Activated T-cell treated with anti-CD3 and anti-CD28 coated beads for 1 hour (primary cell): ENCODE measurements at places on chromosomes 5 and 9.
A peak's percentile ranks its signal among the peaks of the same experiment; 100 is the strongest.

GRCh38 chr5:88688984-88689667, 193.9 kb downstream of the MEF2C start:
- DNase-seq: no peak

DNA sequence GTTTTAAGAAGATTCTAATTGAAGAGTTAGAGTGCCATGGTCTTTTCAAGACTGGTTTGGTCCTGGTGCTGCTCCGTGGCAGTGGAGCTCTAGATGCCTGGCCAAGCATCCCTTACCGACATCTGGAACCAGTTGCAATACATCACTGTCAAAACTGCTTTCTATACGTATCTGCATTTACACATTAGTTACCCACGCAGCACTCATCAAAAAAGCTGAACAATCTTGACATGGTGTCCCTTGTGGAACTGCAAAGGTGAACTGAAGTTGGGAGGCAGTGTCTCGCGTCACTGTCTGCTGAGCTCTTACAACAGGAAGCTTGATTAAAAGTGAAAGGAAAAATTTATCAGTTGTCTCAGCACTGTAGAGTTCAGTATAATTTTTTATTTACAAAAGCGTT, 82.6 kb downstream of the PBX3 start:
- DNase-seq: peak; percentile 30

- DNase-seq: no peak
Observed at GRCh38 chr5:138610918-138611677, 35.9 kb upstream of the HSPA9 start.

DNA sequence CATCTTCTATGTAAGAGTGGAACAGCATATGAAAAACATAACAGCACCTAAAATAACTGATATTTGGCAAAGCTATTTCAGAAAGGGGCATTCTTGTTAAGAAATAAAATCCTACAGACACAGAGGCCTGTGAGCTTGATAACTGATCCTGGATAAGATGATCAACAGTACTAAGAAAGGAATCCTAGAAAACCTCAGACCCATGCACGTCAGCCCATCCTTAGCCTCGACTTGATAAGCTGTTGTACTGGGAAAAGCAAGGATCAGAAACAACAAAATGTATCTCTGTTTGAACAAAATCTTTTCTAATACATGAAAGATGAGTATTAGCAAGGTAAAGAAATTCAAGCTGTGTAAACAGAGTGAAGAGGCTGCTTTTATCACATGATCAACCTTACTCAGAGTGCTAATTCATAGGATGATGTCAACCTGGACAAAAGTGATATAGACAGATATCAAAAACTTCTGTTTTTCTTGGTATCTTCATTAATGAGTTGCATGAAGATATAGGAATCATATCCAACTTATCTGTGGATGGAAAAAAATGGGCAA, 15.2 kb downstream of the LIFR start:
- DNase-seq: no peak

- no peak for DNase-seq
Observed at GRCh38 chr5:180367300-180367699, 14.2 kb upstream of the GFPT2 start.

DNA sequence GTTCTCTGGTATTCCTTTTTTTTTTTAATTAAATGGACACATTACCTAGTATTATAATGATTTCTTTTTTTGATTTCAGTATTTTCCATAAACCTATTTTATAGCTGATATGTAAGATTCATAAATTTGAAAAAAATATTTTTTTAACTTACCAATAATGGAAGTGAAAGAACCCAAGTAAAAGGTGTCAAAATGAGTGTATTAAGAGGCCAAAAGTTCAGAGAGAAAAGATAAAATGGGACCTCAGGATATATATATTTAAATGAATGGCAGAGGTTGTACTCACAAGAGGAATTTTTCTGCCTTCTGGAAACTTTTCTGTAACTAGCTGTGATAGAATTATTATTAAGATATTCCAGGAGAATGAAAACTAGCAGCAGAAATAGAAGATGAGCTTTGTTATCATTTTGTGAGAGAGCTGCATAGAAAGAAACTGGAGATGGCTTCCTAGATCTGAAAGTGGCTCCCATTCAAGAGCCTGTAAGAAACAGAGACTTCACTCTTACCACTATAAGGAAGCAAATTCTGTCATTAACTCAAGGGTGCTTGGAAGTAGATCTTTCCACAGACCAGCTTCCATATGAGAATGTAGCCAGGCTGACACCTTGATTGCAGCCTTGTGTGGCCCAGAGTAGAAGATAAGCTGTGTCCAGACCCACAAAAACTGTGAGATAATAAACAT, 91.7 kb downstream of the MRPS30 start:
- DNase-seq: no peak

- no peak for DNase-seq
Observed at GRCh38 chr5:40273936-40274335, 405.8 kb upstream of the PTGER4 start.

DNA sequence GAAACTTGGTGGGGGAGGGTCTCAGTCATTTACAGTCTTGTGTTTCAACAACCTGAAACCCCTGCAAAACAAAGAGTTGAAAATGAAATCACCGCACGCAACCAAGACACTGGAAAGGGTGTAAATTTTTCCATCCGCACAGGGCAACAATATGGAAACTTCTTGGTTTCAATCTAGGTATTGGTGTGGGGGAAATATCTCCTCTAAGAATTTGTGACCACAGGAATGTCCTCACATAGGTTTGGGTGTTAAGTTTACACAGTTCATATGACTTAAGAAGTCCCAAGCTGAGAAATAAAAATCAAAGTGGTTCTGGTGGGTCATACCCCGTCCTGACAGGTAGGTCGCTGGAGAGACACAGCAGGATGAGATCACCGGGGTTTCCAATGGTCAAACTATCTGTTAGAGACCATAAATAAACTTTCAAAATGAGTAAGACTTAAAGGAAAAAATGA, 51.9 kb upstream of the PIP5K1B start:
- no peak for DNase-seq

DNA sequence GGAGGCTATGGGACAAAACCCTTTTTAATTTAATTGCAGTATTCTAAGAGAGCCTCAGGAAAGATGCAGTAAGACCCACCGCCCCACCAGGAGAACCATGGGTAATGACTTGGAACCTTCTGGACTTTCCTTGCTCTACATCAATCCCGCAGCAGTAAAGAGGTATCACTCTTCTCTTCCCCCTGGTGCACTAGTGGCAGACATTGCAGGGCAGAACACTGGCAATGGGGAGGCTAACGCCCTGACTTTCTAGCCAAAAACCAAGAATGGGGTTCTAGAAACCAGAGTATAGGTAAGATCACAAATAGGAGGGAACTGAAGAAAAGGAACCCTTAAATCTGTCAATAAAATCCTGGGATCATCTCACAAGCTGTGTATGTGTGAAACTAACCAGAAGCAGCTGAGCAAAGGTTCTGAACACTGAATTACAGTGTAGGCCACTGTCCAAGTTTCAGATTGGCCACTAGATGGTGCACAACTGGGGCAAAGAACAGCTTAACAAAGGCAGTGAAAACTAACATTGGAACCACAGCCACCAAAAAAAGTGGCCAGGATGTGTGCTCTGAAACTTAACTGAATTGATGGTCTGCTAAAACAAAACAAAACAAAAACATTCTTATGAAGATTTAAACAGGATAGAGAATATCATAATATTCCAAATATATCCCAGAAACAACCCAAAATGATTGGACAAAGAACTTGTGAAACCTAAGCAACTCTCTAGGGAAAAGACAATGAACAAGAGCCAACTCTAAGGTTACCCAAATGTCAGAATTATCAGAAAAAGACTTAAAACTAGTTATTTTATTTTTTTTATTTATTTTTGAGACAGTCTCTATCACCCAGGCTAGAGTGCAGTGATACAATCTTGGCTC, 6.6 kb upstream of the FAM151B start:
- no peak for DNase-seq

- no peak for DNase-seq
Observed at GRCh38 chr9:97866848-97867247, 13.8 kb downstream of the FOXE1 start.

DNA sequence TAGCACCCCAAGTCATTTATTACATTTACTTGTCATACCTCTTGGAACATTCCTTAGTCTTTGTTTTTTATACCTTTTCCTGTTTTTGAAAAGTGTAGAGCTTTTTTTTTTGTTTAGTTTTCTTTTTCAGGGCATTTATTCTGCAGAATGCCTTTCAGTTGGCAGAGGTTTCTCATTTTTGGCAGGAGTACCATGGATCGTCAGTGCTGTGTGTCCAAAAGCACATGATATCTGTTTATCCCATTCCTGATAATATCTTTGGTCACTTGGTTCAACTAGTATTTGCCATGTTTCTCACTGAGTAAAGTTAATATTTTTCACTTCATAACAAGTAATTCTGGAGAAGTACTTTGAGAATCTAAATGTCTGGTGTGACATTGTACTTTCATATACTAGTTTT, 10.7 kb downstream of the OGN start:
- no peak for DNase-seq

- no peak for DNase-seq
Observed at GRCh38 chr5:60297658-60298057, 402.3 kb downstream of the DEPDC1B start.

GRCh38 chr9:136348691-136349090, 14.9 kb downstream of the DNLZ start:
- no peak for DNase-seq

DNA sequence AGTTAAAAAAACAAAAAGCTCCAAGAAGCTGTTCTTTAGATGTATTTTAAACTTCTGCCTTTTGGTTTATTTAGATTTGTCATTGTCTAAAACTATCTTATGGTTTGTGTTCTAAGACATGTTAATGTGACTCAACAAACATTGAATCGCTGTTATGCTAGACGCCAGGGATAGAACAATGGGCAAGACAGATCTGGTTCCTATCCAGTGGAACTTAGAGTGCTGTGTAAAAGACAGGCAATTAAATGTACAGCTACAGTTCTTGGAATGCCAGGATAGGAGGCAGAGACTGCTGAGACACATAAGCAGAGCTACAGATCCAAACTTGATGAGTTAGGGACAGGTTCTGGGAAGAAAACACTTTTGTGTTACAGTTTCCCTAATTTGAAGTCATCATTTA, 22.4 kb downstream of the LYRM7 start:
- DNase-seq: no peak

DNA sequence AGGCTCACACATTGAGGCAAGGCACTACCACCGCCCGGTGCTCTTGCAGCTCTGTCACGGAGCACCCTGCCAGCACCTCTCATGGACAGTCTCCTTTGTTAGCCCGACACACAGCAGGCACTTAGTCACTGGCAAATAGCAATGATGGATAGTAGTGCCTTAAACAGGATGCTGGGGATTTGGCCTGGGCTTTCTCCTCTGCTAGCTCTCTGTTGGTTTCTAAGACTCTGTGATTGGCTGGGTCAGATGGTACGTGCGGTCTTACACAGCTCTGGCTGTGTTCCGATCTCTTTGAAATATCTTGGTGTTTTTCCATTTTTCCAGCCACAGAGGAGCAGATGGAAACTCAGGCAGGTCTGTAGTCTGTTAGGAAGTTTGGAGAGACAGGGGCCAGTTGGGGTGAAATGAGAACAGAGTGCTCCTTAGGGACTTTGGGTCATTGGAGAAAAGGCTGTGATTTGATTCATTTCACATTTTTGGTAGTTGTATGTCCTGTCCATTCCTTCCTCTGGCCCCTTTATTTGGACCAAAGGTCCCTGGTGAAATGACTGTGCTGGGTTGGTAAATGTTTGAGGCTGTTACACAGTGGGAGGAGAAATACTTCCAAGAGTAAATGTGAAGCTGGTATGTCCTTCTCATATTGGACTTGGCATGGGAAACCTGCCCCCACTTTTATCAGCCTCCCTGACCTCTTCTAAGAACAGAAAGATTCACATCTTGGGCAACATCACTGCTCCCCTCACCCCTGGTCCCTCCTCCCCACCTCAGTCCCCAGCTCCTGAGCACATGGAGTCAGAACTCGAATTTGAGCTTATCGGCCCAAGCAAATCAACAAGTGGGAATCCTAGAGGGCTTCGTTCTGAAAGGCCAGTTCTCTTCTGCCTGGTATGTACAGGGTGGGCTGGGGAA, 3.4 kb downstream of the SMIM3 start:
- no peak for DNase-seq

DNA sequence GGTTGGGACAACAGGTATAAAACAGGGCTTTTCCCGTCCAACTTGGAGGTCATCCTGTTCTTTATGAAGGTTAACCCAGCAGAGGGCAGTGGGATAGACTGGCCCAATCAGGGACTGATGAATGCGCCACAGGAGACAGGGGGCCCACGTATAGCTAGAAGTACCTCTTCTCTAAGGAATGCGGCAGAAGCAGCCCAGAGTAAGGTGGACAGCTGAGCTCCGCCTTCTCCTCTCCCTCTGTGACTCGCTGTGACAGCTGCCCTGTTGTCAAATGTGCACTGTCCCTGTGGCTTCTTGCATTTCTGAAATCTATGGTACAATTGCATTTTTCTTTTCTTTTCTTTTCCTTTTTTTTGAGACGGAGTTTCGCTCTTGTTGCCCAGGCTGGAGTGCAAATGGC, 306.6 kb downstream of the FBXL7 start:
- no peak for DNase-seq

GRCh38 chr9:96603305-96604003, 16.2 kb downstream of the CDC14B start:
- no peak for DNase-seq

DNA sequence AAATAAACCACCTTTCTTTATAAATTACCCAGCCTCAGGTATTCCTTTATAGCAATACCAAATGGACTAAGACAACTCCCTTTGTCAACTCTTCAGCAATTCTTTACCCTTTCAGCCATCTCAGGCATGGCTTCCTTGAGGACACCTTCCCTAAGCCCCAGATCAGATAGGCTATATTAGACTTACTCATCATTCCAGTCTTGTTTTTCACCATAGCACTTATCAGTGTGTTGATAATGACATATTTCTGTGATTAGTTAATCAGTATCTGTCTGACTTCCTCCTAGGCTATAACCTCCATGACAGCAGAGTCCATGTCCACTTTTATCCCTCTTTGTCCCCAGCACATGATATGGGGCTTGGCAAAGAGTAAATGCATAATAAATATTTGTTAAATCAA, 238.1 kb downstream of the ACTL7B start:
- DNase-seq: no peak

- DNase-seq: no peak
Observed at GRCh38 chr5:1227667-1228066, 2.5 kb downstream of the SLC6A18 start.

GRCh38 chr5:80755626-80756025, 100.8 kb upstream of the DHFR start:
- no peak for DNase-seq

DNA sequence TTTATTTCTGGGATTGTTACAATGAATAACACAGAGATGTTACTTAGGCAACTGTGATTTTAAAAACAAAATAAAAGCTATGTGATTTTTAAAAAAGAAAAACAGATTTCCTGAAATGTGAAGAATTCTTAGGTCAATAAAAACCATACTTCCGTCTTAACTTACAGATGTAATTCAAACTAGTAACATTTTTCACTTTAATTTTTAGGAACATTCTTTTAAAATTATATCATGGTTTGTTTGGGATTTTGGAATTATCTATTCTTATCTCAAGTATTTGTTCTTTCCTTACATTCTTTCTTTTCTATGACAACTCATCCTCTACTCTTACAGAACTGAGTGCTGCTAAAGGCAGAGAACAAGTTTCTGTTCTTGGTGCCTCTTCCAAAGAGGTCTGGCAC, 159.5 kb downstream of the RAPGEF6 start:
- no peak for DNase-seq
